NCI-H1417 treated with DMSO at 0.1 percent for 48 hours (cell line): ENCODE measurements at places on chromosomes 7 and 10.
A peak's percentile ranks its signal among the peaks of the same experiment; 100 is the strongest.

GRCh38 chr7:69598487-69599285, 411 bp downstream of the AUTS2 start:
- no peak for DNase-seq

- no peak for DNase-seq
Measured at GRCh38 chr7:41255716-41256115, 447.2 kb downstream of the INHBA start.

DNA sequence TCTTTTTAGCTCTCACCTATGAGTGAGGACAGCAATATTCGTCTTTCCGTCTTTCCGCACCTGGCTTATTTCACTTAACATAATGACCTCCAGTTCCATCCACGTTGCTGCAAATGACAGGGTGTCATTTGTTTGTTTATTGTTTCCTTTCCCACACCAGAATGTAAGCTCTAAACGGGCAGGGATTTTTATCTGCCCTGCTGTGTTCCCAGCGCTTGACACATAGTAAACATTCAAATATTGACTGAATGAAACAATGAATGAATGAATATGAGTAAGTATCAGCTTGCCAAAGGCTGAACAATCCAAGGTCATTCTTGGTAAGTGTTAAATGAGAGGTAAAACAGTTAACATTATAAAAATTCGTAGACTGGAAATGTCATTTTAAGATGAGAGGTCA, 12.8 kb downstream of the SH3PXD2A start:
- DNase-seq = no peak

- no peak for DNase-seq
Measured at GRCh38 chr7:45415265-45415664, 158.9 kb upstream of the ADCY1 start.

DNA sequence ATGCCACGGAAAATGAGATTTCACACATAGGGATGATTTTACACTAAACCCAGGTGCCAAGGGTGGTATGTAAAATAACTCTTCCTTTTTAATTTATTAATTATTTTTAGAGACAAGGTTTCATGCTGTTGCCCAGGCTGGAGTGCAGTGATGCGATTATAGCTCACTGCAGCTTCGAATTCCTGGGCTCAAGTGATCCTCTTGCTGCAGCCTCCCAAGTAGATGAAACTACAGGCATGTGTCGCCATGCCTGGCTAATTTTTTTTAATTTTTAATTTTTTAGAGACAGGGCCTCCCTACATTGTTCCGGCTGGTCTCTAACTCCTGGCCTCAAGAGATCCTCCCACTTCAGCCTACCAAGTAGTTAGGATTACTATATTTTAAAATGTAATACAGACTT, 2.3 kb upstream of the CNNM1 start:
- DNase-seq = no peak

DNA sequence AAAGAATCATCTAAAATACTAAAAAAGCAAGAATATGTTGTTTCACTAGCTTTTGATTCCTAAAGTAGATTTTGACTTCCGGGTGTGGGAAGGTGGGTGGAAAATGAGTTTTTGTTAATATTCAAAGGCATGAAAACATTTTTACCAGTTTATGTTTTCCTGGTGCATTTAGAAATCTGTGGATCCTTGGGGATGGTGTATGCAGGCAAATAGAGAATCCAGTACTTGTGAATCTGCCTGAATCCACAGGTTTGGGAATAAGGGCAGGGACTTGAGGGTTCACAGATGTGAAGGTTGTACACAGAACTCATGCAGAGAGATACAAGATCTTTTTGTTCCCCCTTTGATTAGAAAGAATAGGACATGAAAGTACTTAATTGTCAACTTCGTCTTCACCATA, 22.4 kb downstream of the AUTS2 start:
- DNase-seq = no peak

DNA sequence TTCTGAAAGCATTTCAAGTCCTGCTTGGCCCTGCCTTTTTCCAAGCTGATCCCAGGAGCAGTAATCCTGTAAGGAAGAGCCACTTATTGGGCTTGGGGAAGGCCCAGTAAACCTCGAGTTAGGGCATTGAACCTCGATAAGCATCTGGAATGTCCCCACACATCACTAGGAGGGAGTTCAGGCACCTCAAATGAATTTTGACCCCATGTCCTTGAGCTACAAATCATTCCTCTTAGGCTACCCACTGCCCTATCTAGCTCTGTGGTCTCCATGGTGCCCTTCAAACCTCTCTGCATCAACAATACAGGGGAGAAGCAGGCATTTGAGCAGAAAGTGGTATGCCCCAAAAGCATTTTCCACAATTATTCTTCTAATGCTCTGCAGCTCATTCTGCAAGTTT, 33.7 kb downstream of the ZNF503 start:
- no peak for DNase-seq

DNA sequence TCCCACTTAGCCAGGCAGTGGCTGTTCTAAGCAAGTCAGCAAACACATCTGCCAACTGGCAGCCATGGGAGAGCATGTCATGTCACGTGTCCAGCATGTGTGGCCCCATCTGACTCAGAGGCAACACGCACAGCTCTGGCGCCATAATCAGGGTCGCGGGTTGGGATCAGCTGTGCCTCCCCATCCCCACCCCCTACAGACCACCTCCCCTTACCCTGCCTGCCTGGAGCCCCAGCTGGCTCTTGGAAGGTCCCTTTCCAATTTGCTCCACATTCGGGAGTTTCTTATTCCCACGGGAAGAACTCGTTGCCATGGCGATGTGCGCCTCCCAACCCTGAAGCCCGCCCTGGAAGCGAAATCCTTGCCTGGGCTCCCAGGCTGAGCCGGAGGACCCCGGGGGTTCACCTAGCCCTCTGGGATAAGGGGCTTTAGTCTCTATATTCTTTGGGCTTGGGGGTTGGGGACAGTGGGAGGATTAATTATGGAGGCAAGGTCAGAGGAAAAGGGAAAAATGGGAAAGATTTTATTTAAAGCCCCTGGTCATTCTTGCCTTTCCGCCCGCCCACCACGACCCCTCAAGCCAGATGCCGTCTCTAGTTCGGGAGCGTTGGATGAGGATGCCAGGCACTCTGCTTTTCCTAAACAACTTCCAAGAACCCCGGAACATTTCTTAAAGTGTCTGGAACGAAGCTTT, 283.7 kb downstream of the ZEB1 start:
- no peak for DNase-seq

- DNase-seq = no peak
Measured at GRCh38 chr7:19009241-19009935, 108.0 kb downstream of the TWIST1 start.

GRCh38 chr10:77692782-77693181, 55.2 kb upstream of the KCNMA1 start:
- DNase-seq = no peak

GRCh38 chr10:127184582-127184981, 11.8 kb downstream of the INSYN2A start:
- DNase-seq = no peak

DNA sequence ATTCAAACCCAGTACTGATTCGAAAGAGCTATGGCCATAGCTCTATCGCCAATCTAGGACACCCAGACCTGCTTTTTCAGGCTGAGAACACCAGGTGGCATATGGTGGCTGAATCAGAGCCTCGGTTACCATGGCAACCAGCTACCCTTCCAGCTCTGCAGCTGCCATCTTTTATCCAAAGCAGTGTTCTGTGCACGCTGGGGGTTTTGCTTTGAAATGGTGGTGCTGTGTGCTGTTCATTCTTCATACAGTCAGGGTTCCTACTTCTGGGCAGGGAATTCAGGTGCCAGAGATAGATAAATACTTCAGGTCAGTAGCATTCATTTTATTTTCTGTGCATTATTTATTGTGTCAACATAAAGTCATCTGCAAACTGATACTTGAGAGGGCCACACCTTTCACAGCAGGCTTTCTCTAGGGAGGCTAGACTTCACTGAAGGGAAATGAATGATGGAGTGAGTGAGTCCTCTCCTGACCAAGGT, 85.4 kb downstream of the AKR1D1 start:
- peak; percentile 85 for DNase-seq

- no peak for DNase-seq
Measured at GRCh38 chr7:47340517-47340916, 241.4 kb downstream of the TNS3 start.

- DNase-seq = no peak
Measured at GRCh38 chr7:41578700-41579099, 124.2 kb downstream of the INHBA start.

- no peak for DNase-seq
Measured at GRCh38 chr10:20202337-20202736, 386.1 kb downstream of the PLXDC2 start.

GRCh38 chr7:73999664-74000435, 28.1 kb upstream of the ELN start:
- DNase-seq = no peak

DNA sequence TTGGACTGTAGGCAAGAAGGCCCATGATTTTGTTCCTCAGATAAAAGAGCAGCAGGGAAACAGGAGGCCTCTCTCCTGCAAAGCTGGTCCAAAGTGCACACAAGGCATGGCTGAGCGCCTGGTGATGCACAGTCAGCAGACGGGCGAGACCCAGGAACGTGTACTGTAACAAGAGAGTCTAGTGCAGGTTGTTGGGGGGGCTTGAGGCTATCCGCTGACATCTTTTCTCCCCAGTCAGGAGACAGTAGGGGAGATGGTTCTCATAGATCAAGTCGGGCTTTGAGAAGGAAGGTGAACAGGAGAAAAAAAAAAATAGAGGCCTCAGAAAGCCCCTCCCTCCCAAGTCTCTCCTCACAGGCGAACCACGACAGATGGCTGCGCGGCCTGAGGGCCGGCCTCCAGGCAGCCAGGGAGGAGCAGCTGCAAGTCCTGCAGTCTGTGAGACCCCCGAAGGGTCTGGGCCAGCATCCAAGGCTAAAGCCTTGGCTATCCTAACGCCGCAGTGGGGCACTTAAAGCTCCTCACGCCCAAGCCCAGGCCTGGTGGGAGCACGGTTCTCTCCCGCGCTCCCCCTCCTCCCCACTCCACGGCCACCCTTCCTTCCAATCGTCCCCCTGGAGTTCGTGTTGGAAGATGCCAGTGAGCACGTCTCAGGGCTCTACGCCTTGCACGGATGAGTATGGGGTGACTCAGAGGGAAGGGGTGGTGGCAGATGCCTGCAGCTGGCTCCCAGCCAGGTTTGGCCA, 68.3 kb downstream of the PRKAG2 start:
- DNase-seq = no peak

- no peak for DNase-seq
Measured at GRCh38 chr7:101269664-101270063, 24.8 kb upstream of the FIS1 start.

DNA sequence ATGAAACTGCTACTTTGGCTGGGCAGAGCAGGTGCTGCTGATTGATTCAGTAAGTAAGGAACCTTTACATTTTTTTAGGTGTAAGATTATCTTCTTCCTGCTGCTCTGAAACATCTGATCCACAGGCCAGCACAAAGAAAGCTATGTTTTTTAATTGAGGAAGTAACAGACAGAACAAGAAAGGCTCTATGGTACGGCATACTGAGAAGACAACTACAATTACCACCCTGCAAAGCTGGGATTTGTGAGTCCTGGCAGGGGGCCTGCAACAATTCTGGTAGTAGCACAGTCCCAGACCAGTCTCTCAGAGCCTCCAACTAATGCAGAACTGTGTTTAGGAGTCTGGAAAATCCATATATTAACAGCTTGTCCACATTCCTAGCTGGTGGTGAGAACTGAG, 103.0 kb upstream of the LRRTM3 start:
- DNase-seq = no peak

- DNase-seq = no peak
Measured at GRCh38 chr7:74084722-74085578, 1.3 kb downstream of the LIMK1 start.

DNA sequence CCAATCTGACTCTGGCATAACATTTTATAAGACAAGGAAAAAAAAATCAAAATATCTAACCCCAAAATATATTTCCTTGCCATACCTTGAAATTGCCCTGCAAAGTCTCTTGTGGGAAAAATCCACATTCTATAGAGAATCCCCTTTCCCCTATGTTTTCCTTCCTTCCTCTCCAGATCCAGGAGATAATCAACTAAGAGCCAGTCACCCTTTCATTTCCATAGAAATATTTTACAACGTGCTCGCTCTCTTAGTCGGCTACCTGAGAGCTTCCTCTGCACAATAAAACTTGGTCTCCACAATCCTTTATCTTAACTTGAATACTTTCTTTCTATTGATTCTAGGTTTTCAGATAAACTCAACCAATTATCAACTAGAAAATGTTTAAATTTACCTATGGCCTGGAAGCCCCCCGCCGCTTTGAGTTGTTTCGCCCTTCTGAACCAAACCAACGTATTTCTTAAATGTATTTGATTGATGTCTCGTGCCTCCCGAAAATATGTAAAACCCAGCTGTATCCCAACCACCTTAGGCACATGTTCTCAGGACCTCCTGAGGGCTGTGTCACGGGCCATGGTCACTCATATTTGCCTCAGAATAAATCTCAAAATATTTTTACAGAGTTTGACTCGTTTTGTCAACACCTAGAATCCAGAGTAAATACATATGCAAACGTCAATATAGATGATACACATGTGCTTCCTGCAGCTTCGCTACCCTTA, 869 bp downstream of the PSAP start:
- DNase-seq = no peak

DNA sequence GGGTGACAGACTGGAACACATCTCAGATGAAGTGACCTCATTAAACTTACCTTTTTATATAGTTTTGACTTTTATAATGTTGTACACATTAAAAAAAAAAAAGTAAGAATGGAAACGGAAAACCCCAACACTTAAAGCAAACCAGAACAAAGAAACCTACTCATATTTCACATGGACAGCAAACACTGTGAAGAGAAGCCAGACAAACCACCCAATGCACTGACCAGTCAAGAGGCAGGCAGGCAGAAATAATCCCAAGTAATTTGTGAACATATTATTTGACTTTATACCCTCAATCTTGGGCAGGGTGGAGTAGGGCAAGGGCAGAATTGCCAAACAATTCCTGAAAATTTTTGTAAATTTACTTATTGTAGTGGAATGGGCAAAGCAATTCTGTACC, 39.8 kb downstream of the WAPL start:
- DNase-seq = no peak

DNA sequence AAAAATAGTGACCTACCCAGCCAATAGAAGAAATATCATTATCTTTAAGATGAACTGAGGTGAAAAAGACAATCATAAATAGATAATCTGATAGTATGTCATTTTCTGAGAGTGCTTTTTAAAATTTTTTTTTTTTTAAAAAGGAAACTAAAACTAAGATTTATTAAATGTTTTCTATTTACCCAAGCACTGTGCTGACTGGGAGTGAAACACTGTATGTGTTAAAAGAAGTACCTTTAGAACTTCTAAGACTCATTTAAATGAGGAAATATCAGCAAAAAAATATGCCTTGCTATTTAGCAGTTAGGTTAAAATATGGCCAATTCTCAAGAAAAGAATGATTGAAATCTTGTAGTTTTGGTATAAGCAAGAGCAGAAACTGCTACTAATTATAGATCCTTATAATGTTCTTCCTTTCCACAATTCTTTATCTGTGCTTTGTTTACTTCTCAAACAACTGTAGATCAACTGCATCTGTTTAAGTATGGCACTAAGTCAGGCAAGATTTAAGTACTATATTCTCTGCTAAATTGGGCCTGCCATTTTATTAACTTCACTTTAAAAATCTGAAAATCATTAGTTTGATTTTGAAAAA, 39.5 kb upstream of the WNT2 start:
- no peak for DNase-seq

GRCh38 chr10:33260403-33261149, 73.9 kb downstream of the NRP1 start:
- no peak for DNase-seq

GRCh38 chr10:15122477-15123030, 25.4 kb downstream of the RPP38 start:
- no peak for DNase-seq
